A549 treated with CpdA at 1 μM for 4 hours (cell line): ENCODE measurements at places on chromosomes 5 and 9. TPM values are rescaled to one million over a fixed set of nuclear protein-coding genes. Genes with fewer than 3 reads are reported as not detected.

Gene C5orf52
- total RNA-seq, result not detected in 5 replicates

Gene PCDHB4
- total RNA-seq, result 0.03 to 0.09 TPM (median 0.06 TPM) in 4 of 5 replicates, not detected in the other

Gene PRLR
- 0.08 to 0.15 TPM (median 0.11 TPM) in 4 of 5 replicates, not detected in the other for total RNA-seq

Gene TAF1L
- not detected in 5 replicates for total RNA-seq

Gene IFNA21
- total RNA-seq, result not detected in 5 replicates

Gene TLR4
- 0.06 to 0.34 TPM (median 0.10 TPM) in 5 replicates for total RNA-seq

Gene SOX30
- total RNA-seq, result 0.05 to 0.07 TPM in 2 of 5 replicates, not detected in the others

Gene F12
- total RNA-seq, result 13.4 to 26.6 TPM (median 21.8 TPM) in 5 replicates

Gene SLC34A3
- total RNA-seq, result 0.07 to 0.13 TPM (median 0.08 TPM) in 5 replicates

Gene FIBCD1
- total RNA-seq, result 9.2 to 14.4 TPM (median 12.4 TPM) in 5 replicates
